ENCODE measurements at places on chromosomes 2 and 18.

GRCh38 chr18:70188113-70188512 lies 17.4 kb downstream of the RTTN start:
- no peak for DNase-seq

DNA sequence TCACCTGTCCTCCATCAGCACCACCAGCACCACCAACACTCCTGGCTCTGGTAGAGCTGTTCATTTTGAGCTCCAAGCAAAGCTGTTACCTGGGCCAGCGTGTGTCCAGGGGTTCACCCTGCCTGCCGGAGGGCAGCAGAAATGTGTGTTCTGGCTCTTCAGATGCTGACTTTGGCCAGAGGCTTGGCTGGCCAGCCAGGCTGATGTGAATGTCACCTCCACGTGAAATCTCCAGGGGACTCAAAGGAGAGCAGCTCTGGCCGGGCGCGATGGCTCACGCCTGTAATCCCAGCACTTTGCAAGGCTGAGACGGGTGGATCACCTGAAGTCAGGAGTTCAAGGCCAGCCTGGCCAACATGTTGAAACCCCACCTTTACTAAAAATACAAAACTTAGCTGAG lies 33.5 kb downstream of the CIB4 start:
- DNase-seq, result no peak

DNA sequence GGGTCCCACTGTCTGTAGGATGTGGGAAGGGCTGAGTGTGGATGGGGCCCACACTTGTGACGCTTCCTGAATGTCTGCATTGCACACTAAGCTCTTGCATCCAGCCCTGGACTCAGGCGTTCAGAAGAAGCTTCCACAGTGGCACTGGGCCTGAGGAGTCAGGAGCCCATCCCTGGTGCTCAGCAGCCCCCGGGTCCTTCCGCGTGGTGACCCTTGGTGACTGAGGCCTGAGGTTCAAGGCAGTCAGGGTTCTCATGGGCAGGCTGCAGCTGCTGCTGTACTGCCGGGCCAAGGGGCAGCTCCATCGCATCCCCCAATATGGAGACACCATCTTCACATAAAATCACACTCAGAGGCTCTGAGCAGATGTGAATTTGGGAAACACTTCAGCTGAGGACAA lies 65.8 kb upstream of the TUBA3E start:
- DNase-seq, result no peak

GRCh38 chr2:95264624-95265023 lies 9.6 kb upstream of the PROM2 start:
- DNase-seq, result peak; percentile 85

DNA sequence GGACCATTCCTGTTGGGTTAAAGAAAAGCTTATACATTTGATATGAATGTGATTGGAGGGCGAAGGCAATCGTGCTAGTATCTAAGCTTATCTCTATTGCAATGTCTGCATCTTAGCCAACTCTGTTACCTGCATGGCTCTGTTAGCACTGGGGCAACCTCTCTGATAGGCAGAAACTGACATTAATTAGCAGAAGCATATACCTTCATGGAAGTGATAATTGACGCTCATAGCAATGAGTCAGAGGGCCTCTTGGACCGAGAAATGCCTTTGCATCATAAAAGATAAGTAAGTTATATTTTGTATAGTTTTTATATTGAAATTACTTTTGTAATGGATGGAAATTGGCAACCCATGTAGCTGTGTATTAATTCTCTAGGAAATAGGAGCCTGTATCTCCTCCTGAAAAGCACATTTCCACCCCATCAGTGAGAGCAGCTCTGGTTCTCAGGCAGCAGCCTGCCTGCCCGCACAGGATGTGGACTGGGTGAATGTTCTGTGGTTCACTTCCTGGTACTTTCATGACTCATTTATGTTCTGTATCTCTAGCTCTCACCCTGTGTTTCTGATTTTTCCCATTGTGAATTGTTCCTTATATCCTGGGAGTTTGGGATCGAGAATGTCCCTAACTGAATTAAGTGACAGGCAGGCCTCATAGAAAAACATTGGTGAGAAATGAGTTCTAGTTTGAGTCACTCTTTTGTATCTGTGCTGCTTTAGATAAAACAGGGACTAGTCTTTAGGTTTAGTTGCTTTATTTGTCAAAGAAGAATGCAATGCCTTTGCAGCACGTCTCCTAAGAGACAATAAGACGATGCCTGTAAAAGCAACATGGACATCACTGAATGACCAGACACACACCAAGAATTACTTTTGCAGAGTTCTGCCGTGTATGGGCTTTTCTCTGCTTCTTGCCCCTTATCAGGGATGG lies 344.9 kb downstream of the DCDC2C start:
- no peak for DNase-seq

- DNase-seq, result no peak
Observed at GRCh38 chr2:150214626-150215025, 272.8 kb downstream of the RND3 start.

DNA sequence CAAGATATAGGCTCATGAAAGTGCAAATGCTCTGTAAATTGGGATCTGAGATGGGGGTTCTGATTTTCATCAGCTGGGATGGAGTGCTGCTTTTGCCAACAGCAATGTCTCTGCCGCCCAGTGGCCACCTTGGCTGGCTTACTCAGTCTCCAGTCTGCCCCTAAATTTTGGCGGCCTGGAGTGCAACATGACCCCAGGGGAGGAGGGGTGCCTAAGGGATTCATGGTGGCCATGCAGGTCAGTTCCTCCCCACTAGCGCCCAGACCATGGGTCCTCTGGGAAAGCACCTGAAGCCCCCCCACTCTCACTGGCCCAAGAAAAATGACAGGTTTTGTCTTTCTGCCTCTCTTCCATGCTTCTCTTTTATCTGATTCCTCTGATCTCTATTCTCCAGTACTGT lies 45.0 kb downstream of the SLC4A3 start:
- no peak for DNase-seq

GRCh38 chr18:12741351-12741750 lies 38.5 kb downstream of the PSMG2 start:
- DNase-seq, result no peak

- no peak for DNase-seq
Observed at GRCh38 chr2:27216416-27217137, 592 bp upstream of the CAD start.

DNA sequence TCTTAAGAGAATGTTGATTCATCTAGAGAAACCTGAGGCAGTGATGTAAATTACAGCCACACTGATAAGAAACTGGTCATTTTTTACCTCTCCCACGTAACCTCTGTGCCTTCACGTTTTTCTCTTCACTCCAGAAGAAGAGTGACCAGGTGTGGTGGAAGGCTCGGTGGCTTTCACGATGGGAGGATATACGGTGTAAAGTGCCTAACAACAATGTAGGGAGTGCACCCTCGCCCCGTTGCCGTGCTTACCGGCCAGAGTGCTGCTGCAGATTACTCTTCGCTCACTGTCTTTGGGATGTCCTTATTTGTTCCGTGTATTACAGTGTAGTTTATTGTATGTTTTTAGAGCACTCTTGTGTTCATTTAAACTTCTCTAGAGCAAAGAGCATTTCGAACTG lies 46.5 kb downstream of the NCK2 start:
- no peak for DNase-seq

DNA sequence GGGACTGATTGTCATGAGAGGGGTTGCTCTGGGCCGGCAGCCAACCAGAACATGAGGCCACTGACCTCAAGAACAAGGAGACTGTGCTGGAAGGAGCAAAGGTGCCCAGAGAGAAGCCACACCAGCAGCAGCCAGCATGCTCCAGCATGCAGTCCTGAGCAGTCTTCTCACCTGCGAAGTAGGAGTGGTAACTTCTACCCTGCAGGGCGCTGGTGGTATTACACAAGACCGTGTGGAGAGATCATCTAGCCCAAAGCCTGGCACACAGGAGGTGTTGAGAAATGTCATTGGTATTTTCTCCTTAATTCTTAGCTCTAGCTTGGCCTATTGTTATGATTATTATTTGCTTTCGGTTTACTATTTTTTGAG lies 132.7 kb downstream of the TSN start:
- no peak for DNase-seq

GRCh38 chr2:85394976-85395375 lies 15.2 kb downstream of the CAPG start:
- DNase-seq, result no peak

DNA sequence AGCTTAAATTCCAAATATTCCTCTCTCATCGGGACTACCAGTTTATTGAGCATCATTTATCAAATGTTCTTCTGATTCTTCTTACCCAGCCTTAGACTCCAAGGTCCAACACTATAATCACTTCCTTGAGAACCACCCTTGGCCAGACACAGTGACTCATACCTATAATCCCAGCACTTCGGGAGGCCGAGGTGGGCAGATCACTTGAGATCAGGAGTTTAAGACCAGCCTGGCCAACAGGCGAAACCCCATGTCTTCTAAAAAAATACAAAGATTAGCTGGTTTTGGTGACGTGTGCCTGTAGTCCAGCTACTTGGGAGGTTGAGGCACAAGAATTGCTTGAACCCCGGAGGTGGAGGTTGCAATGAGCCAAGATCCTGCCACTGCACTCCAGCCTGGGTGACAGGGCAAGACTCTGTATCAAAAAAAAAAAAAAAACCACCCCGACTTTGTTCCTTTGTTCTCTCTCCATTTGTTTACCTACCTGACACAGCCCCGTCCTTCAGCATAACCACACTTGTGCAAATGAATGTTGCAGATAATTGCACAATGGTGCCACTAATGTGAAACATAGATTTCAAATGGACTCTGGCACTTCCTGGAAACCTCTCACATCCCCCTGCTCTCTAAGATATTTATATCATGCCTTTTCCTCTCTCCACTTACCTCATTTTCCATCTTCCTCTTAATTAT lies 38.9 kb upstream of the LPIN2 start:
- no peak for DNase-seq

GRCh38 chr18:72102412-72102811 lies 441.7 kb downstream of the CBLN2 start:
- no peak for DNase-seq

DNA sequence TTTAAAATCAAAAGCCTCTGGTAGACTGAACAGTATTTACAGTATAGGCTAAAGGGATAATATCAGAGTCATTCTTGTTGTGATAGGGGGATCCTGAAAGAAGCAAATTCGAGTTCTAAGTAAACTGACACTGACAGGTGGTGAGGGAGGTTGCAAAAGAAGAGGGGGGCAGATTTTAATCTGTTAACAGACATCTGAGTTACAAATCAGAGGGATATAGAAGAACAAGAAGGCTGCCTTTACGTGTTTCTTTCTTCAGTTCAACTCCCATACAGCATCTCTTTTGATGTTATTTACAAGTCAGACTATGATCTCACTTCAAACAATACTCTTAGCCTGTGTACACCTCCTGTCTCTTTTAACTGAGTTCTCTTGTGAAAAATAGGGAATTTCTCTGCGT lies 16.3 kb upstream of the ITGA4 start:
- no peak for DNase-seq

GRCh38 chr2:240441326-240441992 lies 6.0 kb downstream of the GPC1 start:
- DNase-seq, result no peak

- no peak for DNase-seq
Observed at GRCh38 chr2:7849027-7849426, 832.8 kb upstream of the ID2 start.

DNA sequence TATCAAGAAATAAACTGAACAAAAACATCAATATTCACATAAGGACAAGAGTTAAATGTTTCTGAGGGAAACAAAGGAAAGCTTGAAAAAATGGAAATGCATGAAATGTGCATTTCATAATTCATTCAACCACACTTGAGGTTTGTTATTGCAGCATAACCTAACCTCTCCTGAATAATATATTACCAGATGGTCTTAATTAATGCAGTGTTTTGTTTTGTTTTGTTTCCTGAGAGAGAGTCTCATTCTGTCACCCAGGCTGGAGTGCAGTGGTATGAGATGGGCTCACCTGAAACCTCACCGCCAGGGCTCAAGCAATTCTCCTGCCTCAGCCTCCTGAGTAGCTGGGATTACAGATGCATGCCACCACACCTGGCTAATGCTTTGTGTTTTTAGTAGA lies 139.9 kb upstream of the PIEZO2 start:
- DNase-seq, result no peak

- no peak for DNase-seq
Observed at GRCh38 chr2:26572591-26572990, 68.6 kb downstream of the CIB4 start.

DNA sequence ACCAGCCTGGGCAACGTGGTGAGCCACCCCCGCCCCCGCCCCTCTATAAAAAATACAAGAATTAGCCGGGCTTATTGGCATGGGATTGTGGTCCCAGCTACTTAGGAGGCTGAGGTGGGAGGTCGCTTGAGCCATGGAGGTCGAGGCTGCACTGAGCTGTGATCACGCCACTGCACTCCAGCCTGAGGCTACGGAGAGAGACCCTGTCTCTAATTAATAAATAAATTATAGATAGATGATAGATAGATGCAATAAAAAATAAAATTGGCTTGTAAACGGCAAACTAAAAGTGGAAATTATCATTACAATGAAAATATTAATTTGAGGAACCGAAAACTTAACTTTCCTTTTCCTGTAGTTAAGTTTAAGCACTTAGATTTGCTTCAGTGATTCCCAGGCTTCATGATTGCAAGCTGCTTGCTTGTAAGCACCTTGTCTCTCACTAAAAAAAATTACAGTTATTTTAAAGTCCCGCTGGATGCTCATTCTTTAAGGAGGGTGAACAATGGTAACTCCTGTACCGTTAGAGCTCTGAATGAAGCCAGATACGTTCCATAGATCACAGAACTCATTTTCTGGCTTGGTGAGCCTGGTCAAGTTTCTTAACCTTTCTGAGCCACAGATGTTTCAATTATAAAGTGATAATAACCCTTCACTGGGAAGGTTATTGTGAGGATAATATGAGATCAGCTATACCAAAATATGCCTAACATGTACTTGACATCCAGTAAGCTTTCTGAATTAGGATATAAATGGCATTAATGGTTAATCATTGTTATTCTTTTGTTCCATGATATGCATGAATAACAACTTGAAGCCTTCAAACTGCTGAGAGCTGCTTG lies 9.3 kb upstream of the NARS1 start:
- DNase-seq, result no peak

- DNase-seq, result no peak
Observed at GRCh38 chr2:30800159-30800558, 7.1 kb downstream of the CAPN13 start.

DNA sequence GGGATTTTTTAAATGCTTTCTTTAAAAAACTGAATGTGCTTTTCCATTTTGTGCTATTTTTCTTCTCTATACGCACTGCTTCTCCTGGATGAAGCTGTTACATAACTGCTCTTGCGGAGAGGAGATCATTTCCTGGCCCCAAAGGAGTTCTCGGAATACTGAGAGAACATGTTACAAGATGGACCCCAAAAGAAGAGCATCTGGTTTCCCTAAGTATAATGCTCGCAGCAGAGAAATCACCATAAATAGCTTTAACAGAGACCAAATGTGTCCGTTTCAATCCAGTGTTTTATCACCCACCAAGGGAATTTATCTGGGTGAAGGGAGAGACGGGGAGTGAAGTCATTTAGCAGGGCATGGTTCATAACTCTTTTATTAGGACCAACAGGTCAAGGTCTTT lies 80.1 kb downstream of the RBM43 start:
- no peak for DNase-seq

- no peak for DNase-seq
Observed at GRCh38 chr2:190763901-190764514, 115.1 kb downstream of the NAB1 start.

Data from head of caudate nucleus (tissue), 42 donors.